GM12891 (cell line): ENCODE measurements at places on chromosomes 5 and 9.

DNA sequence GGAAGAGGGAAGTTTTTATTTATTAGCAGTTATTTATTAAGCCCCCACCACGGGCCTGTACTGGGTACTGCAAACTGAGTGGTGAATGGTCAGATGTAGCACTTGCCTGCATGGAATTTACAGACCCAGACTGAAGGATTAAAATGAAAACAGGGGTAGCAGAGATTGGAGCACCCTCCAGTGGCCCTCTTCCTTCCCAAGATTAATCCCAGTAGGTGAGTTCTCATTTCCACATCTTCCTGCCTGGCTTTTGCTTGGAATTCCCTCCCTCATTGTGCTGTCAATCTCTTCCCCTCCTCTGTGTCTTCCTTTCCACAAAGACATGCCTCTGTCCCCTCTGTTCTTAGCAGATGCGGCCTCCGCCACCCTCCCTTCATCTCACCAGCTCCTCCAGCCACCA is 39.2 kb downstream of the MVB12B start:
- no peak for DNase-seq

DNA sequence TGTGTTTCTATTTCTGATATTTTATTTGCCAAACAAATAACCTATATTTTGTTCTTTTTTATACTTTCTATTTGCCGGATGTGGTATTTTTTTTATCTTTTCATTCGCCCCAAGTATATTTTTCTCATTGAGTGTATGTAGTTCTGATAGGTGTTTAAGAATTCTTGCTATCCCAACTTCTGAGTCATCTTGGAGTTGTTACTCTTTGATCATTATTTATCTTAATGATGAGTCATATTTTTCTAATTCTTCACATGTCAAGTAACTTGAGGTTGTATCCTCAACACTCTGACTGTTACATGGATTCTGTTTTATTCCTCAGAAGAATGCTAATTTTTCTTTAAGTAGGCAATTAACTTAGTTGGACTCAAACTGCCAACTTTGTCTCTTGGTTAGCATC is 498.1 kb downstream of the TLE1 start:
- DNase-seq = no peak

DNA sequence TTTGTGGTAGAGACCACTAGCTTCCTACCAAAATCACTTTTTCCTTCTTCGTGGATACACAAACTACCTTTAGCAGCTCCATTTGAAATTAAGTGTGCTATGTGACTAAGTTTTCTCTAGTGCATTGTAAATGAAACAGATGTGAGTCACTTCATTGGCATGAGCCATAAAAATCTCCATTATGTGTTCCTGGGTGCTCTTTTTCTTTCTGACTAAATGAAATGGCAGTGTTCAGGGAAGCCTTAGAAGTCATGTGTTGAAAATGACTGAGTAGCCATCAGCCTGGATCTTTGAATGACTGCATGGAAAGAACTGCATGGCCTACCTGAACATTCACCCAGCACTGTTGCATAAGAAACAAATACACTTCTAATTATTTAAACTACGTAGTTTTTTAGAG is 107.9 kb downstream of the NDUFAF2 start:
- DNase-seq = no peak

DNA sequence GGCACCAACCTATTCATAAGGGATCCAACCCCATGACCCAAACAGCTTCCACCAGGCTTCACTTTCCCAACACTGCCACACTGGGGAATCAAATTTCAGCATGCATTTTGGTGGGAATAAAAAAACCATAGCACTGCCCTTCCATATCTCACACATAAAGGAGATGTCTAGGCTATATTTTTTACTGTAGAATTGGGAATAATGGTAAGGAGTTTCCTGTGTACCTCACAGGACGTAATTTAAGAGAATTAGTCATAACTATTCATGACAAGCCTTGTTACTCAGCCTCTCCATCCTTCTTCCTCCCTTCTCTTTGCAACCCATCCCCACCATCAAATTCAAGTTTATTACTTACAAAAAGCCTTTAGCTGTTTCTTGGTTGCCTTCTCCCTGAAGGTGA is 352.1 kb downstream of the MLLT3 start:
- DNase-seq = no peak

GRCh38 chr5:37886242-37886905 is 46.5 kb upstream of the GDNF start:
- DNase-seq = no peak

GRCh38 chr9:134686896-134687295 is 45.3 kb downstream of the COL5A1 start:
- no peak for DNase-seq

- DNase-seq = no peak
These were observed 122.0 kb downstream of the GALNT10 start for GRCh38 chr5:154312576-154312975.

GRCh38 chr9:34378376-34379060 is 1.8 kb upstream of the MYORG start:
- DNase-seq = no peak
